ENCODE measurements at places on chromosomes 1 and 21.

- peak; percentile 43 for DNase-seq
Observed at GRCh38 chr1:247681288-247681897, 1.9 kb upstream of the OR13G1 start.

GRCh38 chr1:211521102-211521815 is 29.3 kb upstream of the RD3 start:
- no peak for DNase-seq

- no peak for DNase-seq
Observed at GRCh38 chr1:59568158-59568935, 246.4 kb upstream of the HOOK1 start.

- no peak for DNase-seq
Observed at GRCh38 chr1:165069829-165070228, 286.7 kb downstream of the LMX1A start.

- DNase-seq: no peak
Observed at GRCh38 chr1:154095456-154096060, 59.3 kb downstream of the NUP210L start.

GRCh38 chr21:38921511-38922251 is 116.0 kb downstream of the ETS2 start:
- peak; percentile 73 for DNase-seq

- no peak for DNase-seq
Observed at GRCh38 chr1:46544561-46545240, 6.7 kb downstream of the KNCN start.

DNA sequence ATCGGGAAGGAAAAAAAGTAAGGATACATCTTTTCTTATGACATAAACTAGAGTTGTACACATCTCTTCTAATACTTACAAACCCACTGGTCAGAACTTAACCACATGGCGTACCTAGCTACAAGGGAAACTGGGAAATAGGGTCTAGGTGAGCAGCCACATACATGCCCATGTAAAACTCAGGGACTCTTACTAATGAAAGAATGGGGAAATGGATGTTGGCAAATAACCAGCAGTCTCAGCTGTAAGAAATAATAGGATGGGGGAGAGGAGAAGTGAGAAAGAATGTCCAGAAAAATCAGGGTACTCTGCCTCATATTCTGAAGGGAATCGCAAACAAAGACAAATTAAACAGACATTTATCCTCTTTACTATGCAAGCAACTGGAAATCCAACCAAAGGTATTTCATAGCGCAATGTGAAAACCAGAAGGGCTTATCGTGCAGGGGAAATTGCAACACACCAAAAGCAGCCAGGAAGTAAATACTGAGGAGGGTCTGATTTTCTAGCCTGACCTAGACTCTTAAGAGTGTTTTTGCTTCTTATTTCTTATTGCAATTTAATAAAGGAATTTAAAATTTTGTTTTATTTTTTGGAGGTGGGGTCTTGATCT is 17.5 kb downstream of the GTF2B start:
- DNase-seq: no peak

DNA sequence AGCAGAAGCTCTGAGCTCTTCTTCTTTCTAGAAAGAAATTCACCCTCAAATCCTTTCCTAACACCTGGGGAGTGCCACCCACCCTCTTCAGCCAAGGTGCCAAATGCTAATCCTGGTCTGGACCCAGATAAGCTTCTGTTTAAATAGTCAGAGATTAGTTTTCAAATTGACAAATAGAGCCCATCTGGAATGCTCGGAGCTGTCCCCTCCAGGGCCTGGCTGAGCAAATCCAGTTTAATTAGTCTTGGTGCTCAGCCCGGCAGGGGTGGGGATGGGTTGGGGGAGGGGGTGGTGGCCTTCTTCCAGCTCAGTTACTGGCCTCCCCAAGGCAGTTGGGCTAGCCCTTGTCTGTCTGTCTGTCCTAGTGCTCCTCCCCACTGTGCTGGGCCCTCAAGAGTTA is 269.5 kb downstream of the GRIK3 start:
- no peak for DNase-seq

DNA sequence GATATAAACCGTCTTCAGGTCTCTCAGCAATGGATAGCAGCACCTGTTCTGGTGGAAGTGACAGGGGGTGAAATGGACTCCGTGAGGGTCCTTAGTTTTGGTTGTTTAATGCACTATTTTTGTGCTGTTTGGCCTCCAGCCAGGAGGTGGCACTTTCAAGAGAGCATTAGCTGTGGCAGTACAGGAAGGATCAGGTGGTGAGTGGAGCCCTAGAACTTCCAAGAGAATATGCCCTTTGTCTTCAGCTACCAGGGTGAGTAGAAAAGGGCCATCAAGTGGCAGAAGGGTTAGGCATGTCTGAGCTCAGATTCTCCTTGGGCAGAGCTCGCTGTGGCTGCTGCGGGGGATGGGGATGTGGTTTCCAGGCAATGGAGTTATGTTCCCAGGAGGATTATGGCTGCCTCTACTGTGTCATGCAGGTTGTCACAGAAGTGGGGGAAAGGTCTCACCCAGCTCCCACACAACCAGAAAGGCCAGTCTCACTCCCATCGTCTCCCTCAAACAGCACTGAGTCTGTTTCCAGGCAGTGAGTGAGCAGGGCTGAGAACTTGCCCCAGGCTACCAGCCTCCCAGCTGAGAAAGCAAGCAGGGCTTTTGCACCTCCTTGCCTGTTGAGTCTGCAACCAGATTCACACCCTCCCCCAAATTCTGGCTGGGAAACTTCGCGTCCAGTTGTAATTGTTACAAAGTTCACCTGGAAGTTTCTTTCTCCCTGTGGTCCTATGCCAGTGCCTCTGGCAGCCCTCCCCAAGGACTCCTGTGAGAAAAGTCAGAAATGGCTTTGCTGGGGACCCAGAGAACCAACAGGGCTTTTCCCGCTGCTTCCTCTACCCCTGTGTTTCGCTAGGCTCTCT is 39.1 kb upstream of the TTLL7 start:
- DNase-seq: no peak

DNA sequence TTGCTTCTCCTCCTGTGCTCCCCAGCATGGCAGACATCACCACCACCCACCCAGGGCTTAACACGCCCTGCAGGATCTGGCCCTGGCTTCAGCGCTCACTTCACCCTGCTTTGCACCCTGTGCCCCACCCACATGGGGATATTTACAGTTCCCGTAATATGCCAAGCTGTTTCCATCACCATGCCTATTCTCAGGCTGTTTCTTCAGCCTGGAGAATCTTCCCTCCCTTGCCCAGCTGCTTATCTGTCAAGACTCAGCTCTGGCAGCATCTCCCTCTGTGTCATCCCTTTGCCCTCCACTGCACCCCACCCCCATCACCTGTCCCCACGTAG is 3.6 kb upstream of the AHCYL1 start:
- no peak for DNase-seq

DNA sequence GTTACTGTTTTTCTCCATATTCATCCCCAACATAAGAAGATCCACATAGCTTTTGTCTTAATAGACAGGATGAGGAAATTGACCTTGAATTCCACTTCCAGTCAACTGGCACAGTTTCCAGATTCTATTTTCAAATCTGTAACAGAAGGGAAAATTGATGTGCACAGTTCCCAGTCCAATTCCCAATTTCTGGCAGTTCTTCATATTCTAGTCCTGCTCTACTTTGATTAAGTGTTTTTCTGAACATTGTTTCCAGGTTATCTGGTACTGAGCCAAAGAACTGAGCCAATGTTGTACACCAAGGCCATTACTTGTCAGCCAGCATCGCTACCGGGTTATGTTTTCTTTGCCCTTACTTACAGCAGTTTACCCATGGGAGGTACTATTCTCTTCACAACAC is 1755.4 kb downstream of the PLA2G4A start:
- no peak for DNase-seq

- peak; percentile 35 for DNase-seq
Observed at GRCh38 chr1:46137916-46138315, 5.5 kb upstream of the PIK3R3 start.

DNA sequence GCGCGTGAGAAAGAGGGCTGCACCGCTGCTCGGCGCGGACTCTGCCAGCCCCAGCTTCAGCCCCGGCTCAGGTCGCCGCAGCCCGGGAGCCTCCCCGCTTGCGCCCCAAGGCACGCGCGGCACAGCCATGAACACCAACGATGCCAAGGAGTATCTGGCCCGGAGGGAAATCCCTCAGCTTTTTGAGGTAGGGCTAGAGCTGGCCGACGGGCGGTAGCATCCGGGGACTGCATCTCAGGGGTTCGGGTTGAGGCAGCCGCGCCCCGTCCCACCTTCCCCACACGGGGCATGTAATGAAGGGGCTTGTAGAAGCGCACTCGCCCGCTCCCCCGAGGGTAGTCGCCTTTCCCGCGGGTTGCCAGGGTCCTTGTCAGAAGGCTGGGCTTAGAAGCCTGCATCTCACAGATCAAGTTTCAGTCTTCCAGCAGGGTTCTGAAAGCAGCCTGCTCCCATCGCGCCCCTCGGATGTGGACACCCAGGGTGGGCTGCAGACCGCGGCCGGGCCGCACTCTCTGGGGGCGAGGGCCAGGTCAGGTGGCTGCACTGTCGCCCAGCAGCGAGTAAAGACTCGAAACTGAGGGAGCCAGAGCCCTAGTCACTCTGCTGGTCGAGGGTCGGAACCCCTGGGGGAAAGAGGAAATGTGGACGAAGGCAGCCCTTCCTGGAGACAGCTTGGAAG is 507 bp downstream of the AK5 start:
- DNase-seq: peak; percentile 23

GRCh38 chr1:226083302-226084101 is 21.0 kb downstream of the H3-3A start:
- peak; percentile 70 for DNase-seq

- peak; percentile 90 for DNase-seq
Observed at GRCh38 chr1:226603022-226603857, 54.7 kb downstream of the STUM start.

DNA sequence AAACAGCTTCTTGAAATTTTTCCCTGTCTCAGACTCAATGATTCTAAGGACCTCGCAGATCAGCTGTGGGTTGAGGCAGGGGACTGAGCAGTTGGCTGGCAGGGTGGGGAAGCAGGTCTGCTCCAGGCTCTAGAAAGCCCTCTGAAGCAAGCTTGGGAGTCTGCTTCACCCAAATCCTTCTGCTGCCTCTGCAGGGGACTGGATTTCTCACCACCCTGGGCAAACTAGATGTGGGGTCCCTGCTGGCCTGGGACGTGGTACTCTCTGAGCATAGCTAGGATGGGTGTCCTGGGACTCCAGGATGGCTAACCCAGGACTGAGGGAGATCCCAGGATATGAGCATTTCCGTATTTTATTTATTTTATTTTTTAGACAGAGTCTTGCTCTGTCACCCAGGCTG is 89.3 kb downstream of the LAMC2 start:
- DNase-seq: no peak

DNA sequence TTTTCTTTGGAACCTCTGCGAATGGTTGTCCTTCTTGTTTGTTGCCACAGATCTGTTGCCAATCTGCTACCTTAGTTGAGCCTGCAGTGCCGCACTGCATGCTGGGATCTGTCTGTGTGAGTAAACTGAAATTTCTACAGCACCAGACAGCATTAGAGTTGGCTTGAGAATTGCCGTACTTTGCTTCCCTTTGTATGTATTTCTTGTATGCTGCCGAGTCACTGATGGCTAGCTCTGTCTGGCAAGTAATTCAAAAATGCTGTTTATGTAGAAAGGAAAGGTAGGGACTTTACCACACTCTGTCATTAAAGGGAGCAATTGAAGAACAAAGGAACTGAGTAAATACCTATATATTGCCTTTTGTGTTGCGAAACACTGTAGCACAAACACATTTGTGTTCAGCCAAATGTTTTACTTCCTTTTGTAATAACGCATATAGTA is 857.4 kb downstream of the USP25 start:
- DNase-seq: peak; percentile 88

DNA sequence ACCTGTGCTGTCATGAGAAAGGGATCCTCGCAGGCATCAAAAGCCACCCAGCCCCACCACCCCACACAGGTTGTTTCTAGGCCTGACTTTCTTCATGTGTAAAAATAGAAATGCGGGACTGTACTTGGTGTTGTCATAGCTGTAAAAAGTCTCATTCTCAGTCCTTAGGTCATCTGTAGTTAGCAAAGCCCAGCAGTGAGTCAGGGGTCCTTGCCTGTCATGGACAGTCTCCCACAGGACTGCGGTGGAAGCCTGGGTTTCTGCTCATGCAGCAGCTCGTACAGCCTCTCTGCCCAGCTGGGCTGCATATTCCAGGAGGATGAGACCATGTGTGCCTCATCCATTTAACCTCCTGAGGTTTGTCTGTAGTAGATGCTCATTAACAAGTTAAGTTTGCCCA is 58.2 kb downstream of the MRPS6 start:
- DNase-seq: no peak

GRCh38 chr1:218916720-218917119 is 257.0 kb upstream of the LYPLAL1 start:
- DNase-seq: no peak

DNA sequence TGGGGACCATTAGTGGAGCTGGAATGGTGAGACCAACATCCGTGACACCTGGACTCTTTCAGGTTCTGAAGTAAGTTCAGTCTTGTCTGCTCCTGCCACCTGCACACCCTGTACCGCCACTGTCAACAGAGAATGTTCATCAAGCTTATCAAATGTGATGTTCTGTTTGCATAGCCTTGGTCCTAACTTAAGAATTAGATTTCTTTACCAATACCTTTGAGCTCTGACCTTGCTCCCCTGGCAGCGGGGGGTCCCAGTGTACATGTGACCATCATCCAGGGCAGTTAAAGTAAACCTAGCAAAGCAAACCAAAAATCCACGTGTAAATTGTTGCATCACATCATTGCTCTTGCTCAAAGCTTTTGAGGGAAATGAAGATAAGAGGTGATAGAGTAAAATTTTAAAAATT is 14.5 kb downstream of the SLC25A33 start:
- no peak for DNase-seq

DNA sequence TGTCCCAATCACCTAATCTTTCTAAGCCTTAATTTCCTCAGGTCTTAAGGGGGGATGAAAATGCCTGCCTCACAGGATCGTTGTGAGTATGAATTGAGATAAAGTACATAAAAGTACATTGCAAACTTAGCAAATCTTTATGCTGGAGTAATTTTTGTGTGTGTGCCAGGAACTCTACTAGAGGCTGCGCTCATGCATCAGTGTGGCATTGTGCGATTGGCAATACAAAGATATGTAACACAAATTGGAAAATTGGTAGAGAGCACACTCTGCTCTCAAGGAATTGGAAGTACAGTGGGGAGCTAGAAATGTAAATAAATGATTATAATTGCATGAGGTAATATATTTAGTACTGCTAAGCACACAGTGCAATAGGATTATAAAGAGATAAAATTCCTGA is 398.3 kb downstream of the DUSP10 start:
- DNase-seq: no peak
